LHCN-M2 (cell line): ENCODE measurements at places on chromosomes 7 and 10. TPM values are rescaled to one million over a fixed set of nuclear protein-coding genes. Genes with fewer than 3 reads are reported as not detected.

GRCh38 chr10:12391206-12391605 is 41.9 kb downstream of the CAMK1D start:
- no peak for DNase-seq

DNA sequence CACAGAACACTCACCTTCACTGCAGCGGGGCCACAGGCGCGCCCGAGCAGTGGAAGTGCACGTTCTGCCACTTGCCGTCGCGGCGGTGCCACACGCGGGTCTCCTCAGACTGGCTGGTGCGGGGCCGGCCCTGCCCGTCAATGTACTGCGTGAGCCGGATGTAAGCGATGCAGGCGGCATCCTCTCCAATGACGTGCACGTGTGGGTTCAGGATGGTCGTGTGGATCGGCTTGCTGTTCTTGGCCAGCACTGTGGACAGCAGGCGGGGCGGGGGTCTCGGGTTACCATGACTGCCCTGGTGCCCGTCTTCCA is 19.2 kb downstream of the YKT6 start:
- no peak for DNase-seq

Gene UCN3
- total RNA-seq, result not detected in 2 replicates

GRCh38 chr10:5461203-5461588 is 38.2 kb downstream of the CALML5 start:
- peak; percentile 24 for DNase-seq

Gene ATOH7
- 0.11 TPM in 1 of 2 replicates, not detected in the other for total RNA-seq

Gene SLC26A5
- not detected in 2 replicates for total RNA-seq

Gene RPEL1
- total RNA-seq, result not detected in 2 replicates

Gene TDRD1
- 0.06 TPM in 1 of 2 replicates, not detected in the other for total RNA-seq

DNA sequence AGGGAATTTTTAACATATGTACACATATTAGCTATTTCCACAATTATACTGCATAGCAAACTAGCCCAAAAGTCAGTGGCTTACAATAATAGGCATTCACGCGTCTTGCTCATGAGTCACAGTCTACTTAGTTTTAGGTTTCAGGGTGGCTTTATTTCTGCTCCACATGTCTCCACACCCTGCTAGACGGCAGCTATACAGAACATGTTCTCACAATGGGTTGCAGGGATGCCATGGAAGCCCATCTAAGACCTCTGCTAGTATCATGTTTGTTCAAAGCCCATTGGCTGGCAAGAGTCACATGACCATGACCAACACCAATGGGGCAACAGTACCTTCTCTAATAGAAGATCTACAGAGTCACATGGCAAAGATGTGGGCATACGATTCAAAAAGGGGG is 96.3 kb upstream of the NEBL start:
- DNase-seq, result peak; percentile 35

Gene CREB3L2
- total RNA-seq, result 39.1 and 40.6 TPM in 2 replicates

DNA sequence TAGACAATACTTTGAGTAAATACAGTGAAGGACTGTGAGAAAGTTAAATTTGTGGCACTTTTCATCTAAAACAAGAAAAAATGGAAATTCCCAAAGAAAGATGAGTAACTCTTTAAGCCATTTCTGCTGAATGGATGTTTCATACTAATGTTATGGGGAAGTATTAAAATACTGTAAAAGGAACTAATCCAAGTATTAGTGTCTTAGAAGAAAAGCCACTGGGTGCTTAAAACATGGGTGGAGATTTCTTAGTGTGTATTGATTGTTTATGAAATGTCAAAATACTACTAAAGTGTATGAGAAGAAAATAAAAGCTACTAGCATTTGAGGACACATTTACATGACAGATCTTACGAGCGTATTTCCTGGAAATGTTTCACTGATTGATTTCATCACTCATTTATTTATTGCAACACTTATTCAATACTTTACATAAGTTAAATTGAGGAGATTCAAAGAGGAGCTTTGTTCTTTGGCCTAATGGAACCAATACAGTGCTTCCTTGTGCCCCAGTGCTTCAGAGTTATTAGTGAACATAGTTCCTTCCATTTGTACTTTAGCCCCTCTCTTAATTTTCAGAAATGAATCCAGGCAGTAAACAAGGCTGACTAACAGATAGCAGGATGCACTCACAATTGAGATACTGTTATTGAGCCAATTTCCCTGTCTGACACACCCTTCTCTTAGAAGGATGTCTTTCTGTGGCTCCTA is 155.5 kb upstream of the AHR start:
- DNase-seq, result peak; percentile 29

- DNase-seq, result no peak
Measured at GRCh38 chr7:114104035-114104434, 185.2 kb upstream of the PPP1R3A start.

DNA sequence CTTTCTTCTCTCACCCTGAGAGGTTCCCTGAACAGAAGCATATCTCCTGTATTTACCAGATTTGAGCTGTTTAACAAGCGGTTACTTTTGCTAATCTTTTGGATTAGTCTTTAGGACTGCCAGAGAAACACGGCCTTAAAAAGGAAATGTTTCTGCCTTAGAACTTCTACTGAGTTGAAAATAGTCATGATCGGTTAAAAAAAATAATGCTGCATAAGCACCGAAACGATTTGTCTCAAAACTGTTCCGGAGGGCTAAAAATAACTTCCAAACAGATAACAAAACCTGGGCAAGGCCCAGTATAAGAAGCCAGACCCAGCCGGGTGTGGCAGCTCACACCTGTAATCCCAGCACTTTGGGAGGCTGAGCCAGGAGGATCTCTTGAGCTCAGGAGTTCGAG is 43.3 kb upstream of the CYTH3 start:
- no peak for DNase-seq

Gene OPALIN
- not detected in 2 replicates for total RNA-seq

- no peak for DNase-seq
Measured at GRCh38 chr7:3301449-3301731, 338 bp downstream of the SDK1 start.

GRCh38 chr10:43440463-43441134 is 3.7 kb downstream of the ZNF487 start:
- no peak for DNase-seq

DNA sequence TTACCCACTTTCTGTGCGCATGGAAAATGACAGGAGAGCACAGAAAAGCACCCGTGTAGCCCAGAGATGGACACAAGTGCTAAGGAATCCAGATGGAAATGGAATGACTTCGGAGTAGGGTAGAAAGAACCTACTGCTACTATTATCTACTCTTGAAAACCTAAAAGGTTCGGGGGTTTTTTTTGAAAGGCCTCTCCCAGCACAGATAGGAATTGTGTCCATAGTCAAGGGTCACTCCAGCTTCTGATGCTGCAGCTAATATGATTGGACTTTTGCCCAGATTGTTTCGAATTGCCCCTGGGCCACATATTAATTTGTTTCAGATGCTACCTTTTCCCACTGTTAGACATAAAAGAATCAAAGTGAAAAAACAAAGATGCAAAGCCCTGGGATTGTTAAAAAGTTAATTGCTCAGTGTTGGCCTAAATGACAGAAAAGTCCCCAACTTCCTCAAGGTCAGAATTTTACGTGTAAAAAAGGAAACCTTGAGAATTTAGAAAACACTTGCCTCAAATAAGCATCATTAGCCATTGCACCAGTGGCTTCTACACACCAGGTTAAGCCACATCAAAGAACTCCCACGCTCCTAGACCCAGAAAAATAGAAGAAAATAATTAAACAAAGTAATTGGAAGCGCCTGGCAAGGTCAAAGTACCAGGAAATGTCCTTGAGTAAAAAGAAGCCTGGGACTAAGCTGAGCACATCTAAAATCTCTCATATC is 40.8 kb upstream of the INSIG1 start:
- no peak for DNase-seq

Gene ESYT2
- 118 and 164 TPM in 2 replicates for total RNA-seq

Gene GPR15LG
- total RNA-seq, result not detected in 2 replicates

- DNase-seq, result peak; percentile 76
Measured at GRCh38 chr7:151062399-151063211, 3.2 kb downstream of the SLC4A2 start.
